CD4-positive, alpha-beta T cell treated with Interleukin-17A for 4 hours (primary cell): ENCODE measurements at places on chromosomes 16 and 17.

- DNase-seq: no peak
These were observed 70.6 kb upstream of the TOX3 start for GRCh38 chr16:52617591-52617990.

GRCh38 chr17:81066771-81067315, 31.9 kb downstream of the BAIAP2 start:
- no peak for DNase-seq

- no peak for DNase-seq
These were observed 49.5 kb downstream of the ZNF423 start for GRCh38 chr16:49806446-49806845.

GRCh38 chr17:16448490-16448889, 33.1 kb downstream of the TRPV2 start:
- no peak for DNase-seq

DNA sequence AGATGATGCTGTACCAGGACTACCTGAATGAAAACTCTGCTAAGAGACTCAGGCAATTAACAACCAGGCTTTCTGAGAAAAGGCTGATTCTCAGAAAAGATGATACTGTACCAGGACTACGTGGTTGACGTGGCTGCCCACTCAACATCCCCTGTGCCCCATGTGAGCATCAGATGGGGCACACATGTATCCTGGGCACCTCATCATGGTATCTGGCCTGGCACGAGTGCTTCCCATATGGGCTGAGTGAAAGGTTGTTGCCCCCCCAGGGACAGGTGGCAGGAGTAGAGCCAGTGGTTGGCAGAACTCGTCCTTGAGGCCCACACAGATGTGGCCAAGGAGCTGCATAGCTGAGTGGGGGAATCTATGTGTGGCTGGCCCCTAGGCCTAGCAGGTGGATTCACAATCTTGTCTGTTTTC, 3.5 kb upstream of the CES4A start:
- DNase-seq: peak; percentile 12

- no peak for DNase-seq
These were observed 753.9 kb upstream of the EEF2KMT start for GRCh38 chr16:5851393-5851982.

DNA sequence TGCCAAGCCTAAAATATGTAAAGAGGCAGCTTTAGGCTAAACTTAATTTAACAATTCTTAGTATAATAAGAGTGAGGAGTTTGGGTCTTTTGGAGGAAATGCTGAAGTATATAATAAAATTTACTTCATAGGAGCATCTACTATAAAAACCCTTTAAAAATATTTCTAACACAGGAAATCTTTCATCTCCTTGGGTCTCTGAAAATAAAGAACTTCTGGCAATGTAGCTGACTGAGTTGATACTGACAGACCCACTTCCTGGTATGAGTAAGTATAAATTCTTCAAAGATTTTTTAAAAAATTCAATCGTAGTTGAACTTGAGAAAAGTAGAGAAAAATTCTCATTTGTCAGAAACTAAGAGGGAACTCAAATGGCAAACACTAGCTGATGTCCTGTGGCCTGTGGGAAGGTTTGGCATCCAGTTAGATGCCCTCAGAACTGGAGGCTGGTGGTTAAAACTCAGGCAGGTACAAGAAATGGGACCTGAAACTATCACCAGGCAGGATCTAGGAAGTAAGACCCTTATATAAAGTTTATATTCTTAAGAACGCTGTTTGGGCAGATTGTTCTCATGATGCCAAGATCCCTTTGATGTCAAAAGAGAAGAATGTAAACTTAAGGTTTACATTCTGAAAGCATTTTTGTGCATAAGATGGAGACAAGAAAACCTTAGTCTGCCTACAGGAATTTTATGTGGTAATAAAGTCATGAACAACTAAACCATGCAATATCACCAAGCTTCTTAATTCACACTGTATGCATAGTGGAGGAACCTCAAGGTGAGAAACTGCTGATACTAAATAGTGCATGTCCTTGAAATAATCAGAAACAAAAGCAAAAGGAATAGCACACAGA, 6.2 kb downstream of the KRTAP4-6 start:
- peak; percentile 20 for DNase-seq

DNA sequence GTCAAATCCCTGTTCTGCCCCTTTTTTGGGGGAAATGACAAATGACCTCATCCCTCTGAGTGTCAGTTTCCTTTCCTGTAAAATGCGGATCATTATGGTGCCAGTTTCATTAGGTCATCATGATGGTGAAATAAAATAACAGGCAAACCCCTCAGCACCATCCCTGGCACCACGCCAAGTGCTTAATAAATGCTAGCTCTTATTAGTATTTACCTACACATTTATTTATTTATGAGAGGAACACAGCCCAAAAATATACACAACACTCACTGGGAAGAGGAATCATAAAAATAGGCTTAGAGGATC, 28.6 kb upstream of the GPRC5B start:
- no peak for DNase-seq

DNA sequence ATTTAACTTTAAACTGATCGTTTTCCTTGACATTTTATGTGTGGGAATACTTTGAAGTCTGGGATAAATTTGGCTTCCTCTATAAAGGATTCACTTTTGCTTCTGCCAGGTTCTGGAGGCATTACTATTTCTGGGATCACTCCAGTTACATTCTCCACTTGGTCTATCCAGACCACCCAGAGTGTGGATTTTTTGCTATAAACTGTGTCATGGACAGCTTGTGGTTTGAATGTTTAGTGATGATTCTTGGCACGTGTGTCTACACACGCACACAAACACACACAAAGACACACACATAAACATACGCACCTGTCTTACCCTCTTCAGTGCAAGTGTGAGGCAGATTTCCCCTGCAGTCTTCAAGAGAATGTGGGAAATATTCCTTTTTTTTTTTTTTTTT, 27.4 kb upstream of the MSI2 start:
- DNase-seq: no peak

DNA sequence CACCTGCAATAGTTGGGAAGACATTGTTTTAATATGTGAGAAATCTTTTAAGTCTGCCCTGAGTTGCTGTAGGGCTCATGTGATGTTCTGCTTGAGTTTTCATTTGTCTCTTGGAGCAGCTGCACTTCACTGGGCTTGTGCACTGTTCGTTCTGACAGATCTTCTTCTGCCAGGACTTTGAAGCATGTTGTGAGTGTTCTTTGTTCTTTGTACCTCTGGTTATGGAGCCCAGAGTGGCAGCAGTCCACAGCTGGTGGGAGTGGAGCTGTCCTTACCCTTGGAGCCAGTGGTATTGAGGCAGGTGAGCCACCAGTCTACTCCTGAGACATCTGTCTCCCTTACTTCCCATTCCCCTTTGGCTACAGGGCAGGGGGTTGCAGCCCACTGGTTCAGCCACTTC, 64.6 kb downstream of the GNAO1 start:
- no peak for DNase-seq

DNA sequence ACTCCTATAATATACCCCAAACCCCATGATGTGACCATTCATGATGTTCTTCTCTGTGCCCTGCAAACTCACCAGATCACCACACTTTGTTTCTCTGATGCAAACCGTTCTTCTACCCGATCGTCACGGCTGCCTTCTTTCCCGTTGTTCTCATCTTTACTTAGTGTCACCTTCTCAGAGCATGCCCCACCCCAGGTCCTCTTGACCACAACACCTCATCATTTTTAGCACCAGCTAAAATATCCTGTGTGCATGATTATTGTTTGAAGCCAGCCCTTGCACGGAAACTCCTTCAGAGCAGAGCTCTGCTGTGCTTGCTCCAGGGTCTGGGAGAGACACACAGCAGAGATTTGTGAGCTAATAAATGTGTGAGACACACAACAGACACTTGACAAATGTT, 38.9 kb upstream of the CREBBP start:
- DNase-seq: no peak

DNA sequence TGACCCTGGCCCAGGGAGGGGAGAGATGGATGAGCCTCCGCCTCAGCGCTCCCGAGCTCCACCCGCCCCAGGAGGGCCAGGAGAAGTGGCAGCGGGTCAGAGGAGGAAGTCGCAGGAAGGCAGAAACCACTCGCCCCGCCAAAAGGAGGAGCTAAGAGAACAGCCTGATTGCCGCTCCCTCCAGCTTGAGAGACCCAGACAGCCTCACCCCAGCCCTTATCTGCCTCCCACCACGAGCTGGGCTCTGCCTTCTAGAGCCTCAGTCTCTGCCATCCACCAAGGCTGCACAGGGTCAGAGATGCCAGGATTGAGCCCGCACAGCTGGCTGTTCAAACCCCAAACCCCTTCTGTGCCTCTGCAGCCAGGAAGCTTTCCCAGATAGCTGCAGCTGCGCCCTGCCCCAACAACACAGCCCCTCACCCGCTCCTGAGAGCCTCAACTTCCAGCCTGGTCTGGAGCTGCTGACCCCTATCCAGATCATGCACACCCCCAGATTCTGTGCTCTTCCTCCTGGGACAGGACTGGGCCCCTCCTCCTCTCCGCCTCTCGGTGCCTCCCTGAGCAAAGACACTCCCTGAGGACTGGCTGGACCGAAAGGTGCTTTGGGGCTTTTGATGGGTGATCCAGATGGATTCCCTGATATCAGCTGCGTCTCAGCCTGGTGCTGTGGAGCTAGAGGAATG, 1.0 kb upstream of the ATP2A3 start:
- peak; percentile 79 for DNase-seq
